ENCODE measurements at places on chromosomes 12 and 14.
A peak's percentile ranks its signal among the peaks of the same experiment; 100 is the strongest.

DNA sequence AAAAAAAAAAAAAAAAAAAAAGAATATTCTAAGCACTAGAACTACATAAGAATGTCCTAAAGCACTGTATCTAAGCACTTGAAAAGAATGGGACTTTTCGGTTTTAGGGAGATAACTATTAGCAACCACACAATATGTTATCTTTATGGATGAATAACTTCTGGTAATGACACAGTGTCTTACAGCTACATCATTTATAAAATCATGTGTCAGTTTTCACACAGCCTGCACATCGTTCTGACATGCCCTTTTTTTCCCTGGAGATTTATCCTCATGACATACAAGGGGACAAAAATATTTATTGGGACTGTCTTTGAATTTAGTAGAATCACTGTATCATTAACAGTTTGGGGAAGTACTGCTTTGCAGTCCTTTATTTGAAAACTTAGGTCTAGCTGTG lies 17.3 kb downstream of the TMEM19 start:
- no peak for DNase-seq

DNA sequence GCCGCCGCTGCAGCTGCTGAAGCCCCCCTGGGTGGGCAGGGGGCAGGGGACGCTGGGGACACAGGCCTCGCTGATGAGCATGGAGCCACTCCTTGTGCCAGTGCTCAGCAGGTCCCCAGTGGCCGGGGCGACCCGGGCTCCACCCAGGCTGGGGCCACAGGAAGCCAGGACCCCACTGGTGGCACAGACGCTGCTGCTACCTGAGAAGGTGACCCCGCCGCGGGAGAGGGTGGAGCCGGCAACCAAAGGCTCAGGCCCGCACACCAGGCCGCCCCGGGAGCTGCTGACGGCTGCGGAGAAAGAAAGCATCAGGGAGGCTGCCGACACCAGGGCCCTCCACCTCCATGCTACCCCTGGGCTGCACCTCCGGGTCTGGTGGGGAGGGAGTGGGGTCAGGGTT lies 7.4 kb downstream of the KRT84 start:
- DNase-seq = no peak

DNA sequence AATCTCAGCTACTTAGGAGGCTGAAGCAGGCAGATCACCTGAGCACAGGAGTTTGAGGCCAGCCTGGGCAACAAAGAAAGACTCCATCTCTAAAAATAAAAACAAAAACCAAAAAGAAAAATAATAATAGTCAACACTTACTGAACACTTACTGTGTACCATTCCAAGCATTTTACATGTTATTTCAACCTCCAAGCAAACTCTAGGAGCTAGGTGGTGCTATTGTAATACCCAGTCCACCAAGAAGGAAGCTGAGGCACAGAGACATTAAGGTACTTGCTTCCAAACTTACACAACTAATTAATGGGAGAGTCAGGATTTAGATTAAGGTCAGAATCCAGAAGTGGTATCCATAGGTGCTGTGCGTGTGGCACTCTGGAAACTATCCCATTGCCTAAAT lies 13.7 kb upstream of the OR6J1 start:
- no peak for DNase-seq

DNA sequence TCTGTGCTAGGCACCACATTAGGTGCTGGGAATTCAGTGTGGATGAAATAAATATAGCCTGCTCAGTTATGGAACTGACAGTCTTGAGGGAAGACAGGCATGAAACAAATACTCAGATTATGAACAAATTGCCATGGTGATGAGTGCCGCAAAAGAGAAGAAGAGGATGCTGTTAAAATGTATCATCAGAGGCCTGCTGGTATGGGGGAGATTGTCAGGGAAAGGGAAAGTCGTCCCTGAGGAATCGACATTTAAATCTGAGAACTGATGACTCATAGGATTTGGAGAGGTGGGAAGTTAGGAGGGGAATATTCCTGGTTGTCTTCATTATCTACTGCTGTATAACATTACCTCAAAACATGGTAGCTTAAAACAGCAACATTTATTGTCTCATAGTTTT lies 42.0 kb downstream of the PPP1R36 start:
- DNase-seq = no peak

DNA sequence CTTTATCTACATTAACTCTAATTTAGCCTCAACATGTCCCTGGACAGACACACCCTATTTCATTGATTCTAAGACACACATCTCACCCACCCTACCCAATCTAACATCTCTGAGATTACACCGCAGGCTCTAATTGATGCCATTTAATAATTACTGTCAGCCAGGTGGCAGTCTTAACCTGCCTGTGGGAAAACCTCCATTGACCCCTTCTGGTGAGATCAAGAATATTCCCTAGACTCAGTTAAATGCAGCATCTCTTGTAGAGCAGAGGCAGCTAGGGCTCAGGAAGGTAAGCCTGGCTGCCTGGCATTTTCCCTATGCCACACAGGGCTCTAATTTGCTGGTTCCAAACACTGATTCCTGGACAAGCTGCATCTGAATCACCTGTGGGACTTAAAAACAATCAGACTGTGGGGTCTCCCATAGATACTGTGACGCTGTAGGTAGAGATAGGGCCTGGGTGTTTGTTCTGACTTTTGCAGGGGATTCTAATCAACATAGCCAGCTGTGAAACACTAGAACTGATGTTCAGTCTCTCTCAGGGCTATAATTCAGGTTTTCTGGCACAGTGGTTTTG lies 14.3 kb downstream of the MCRS1 start:
- no peak for DNase-seq

DNA sequence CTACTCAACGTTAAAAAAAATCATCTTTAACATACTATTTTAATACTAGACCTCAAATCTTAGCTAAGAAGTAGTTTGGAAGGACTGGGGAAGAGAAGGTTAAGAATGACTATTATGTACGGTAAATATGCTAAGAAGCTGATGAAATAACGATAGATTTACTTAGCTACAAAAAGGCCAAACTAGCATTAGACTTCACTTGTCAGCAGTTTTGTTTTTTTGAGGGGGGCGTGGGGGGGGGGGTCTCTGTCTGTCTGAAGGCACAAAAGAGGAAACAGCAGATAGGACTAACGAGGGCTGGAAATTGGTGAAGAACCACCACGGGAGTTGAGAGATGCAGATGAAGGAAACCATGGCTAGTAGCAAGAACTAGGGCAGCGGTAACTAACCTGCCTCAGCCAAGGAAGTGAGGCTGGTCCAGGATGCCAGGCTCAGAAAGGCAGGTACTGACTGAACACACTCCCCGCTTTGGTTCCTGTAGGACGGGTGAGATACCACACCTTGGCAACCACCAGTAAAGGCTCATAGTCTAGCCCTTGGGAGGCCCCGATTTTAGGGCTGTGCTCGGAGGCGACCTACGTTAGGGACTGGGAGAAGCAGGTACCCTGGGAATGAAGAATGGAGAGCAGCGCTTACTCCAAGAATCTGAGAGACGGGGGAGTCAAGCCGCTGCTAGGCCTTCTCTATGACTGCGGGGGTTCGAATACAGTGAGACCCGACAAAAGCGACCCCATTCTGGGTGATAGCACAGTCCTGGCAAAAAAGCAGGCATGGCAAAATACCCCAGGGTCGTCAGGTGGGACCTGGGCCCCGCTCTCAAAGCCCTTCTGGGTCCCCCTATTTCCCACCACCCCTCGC lies 675 bp downstream of the NEDD8 start:
- DNase-seq = no peak

DNA sequence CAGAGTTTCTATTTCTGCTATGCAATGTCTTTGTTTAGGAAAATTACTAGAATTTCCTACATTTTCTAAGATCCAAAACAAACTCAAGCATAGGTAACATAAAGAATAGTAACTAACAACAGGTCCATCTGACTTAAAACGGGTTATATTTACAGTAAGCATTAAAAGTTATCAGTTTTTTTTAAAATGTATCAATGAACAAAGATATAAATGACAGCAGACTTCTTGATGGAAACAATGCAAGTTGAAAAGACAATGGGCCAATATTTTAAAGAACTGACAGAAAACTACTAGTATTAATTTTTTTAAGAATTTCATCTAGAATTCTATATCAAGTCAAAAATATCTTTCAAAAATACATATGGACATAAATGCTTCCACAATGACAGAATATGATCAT lies 367.1 kb upstream of the MGAT4C start:
- no peak for DNase-seq

GRCh38 chr12:131132118-131132892 lies 178.6 kb downstream of the ADGRD1 start:
- peak; percentile 78 for DNase-seq

DNA sequence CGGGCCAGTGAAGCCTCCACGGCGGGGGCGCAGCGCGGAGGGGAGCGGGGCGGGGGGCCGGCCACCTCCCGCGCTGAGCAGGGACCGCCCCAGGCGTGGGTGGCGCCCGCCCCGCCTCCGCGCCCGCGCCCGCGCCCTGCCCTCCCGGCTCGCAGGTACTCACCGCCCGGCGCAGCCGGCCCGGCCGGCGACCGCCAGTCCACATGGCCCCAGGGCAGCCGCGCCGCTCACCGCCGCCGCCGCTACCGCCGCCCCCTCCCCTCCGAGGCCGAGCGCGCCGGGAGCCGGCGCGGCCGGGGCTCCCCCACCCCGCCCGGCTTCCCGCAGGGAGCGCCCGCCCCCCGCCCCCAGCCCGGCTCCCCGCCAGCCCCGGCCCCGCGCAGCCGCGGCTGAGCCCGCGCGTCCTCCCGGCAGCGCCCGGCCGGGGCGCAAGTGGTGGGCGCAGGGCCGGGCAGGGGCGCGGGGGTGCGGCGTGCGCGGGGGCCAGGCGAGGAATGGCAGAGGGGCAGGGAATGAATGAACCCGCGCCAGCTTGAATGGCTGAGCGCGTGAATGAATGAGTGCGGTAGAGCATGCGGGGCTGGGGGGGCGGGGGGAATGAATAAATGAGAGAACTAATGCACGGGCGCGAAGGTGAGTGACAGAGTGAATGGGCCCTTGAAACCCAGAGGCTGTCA lies at the start of gene BEGAIN:
Gene BEGAIN, minus strand, starts transcription at position 332 of the 677 bp plus-strand sequence. Its CDS starts 127 bp downstream, at position 205.
- no peak for DNase-seq

DNA sequence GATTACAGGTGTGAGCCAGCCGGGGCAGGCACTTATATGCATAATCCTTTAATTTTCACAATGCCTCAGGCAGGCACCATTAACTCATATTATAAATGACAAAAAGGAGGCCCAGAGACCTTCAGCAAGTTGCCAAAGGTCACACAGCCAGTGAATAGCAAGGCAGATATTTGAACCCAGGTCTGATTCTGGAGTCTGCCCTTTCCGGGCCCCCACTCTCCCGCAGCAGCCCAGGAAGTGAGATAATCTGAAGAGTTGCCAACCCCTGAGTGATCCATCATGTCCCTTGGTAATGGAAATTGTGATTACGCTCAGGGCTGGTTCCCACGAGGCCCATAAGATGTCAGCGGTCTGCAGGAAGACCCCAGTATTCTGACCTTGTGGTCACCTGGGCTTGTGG lies 95.3 kb upstream of the MED13L start:
- DNase-seq = no peak

DNA sequence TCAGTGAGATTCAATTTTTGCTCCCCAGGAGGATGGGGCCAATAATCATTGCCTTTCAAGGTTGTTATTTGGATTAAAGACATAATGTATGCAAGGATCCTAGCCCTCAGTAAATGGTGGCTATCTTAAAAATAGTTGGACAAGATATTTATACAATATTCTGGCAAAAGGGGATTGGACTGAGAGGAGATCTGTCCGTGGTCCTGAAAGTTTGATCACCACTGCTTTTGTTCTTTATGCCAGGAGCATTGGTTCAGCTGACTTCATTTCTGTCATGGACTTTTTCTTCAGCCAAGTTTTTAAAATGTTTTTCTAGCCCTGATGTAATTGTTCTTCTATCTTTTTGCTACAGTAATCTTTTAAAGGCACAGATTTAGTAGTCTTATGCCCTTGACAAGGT lies 70.2 kb upstream of the TCL1A start:
- DNase-seq = peak; percentile 9

DNA sequence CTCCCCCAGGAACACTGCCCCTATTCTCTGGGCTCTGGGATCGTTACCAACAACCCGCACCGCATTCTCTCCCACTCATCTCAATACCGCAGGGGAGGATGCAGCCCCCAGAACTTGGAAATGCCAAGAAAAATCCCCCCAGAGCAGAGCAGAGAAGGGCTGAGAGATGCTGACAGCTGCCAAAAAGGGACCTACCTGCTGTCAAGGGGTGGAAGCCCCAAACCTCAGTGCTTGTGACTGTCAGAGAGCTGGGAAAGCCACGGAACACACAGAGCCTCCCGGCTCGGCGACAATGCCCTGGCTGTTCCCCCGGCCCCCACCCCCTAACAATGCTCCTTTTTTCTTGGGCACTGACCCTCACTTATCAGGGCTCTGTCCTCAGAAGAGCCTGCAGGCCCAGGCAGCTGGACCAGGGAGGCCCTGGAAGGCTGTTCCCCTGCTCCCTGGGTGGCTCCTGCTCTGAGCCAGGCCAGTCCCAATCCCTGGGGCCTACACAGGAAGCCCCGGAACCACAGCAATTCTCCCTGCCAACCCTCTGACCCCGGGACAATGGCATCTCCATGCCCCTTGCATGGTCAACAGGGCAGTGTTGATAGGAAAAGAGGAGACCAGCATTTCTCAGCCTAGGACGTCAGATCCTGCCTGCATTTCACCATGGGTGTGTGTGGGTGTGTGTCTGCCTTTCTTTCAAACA lies 78.9 kb downstream of the ITPK1 start:
- no peak for DNase-seq

DNA sequence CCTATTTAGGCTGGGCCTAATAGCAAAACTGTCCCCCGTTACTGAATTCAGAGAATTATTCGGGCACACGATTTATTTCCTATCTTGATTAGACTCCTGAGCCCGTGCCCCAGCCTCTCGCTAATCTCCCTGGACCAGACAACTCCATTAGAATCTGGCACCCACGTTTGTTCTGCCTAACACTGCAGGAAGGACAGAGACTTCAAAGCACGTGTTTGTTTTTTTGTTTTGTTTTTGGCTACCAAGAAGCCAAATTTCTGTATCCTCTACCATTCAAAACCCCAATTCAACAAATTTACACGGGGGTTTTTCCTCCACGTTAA lies 4.8 kb downstream of the USP44 start:
- DNase-seq = no peak

DNA sequence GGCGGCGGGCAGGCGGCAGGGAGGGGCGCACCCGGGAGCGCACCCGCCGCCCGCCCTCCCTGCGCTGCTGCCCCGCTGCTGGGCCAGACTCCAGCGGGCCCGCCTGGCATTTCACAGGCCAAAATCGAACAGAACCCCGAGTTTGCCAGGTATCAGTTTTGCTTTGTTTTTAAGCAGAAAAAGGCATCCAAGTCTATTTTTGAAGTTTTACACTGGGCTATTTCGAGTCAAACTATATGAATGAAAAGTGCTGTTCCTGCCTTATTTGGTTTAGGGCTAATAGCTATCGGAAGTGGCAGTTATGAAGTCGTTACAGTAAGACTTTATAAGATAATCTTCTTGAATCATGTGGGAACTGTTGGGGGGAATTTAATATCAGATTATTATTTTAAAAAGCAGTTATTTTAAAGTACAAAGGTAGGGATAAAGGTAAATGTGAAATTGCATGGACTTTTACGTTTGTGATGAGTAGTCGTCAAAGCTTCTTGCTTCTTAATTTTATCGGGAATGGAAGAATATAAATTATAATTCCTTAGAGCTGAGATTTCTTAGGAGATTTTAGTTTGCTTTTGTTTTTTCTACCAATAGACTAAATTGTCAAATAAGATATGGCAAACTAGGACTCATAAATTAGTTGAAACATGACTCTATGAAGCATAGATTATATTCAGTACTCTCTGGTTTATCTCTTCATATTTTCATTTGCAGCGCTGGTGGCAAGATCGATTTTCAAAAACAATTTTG lies 1.1 kb downstream of the MSRB3 start:
- no peak for DNase-seq
